Natural killer cell treated with Interleukin-12 subunit alpha and Interleukin-12 subunit beta and Interleukin-15 and Interleukin-18, amount 100 ng/mL, for 72 hours (primary cell): ENCODE measurements at places on chromosomes 2 and 18.

DNA sequence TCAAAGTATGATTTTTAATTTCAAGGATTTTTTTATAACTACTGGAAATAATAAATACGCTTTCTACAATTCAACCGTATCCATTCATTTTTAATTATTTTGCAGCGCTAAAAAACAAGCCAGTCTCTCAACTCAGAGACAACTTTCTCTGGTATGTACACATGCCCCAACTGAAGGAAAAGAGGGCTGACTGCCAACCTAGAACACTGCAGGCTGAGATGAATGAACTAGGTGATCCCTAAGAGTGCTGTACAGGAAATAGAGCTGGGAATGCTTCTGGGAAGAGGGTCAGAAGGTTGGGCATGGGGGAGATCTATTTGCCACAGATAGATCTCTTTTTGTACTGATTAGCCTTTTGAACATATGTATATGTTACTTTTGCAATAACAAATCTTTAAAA is 460.1 kb downstream of the NR4A2 start:
- DNase-seq = no peak

DNA sequence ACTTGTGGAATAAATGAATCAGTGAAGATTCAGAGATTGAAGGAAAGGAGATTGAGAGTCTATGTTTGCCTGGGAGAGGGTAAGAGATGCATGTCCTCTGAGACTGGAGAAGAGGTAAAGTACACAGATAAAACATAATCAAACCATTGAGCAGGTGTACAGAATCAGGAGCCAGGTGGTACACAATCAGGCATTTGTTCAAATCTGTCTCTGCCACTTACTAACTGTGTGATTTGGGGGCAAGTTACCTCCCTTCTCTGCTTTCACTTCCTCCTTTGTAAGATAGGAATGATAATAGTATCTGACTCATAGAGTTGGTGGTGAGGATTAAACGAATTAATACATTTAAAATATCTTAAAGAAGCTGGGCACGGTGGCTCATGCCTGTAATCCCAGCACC is 94.0 kb downstream of the CDK15 start:
- no peak for DNase-seq

DNA sequence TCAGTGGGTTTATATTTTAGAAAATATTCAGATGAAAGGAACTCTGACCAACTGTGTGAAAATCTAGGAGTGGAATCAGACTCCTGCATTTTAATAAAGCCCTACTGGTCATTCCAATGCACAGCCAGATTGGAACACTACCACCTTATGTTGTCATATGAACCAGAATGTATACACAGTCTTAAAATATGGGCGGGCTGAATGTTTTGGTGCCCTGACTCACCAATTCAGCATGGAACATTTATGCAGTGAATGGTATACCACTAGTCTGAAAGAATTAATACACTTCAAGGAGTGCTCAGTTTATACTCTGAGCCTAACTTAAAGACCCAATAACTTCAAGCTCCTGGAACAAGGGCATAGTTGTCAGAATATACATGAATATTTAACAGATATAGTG is 280.9 kb upstream of the TCF4 start:
- DNase-seq = no peak

GRCh38 chr2:160326786-160327185 is 126.7 kb upstream of the ITGB6 start:
- no peak for DNase-seq

- no peak for DNase-seq
These were observed 1178.5 kb upstream of the ACVR2A start for GRCh38 chr2:146666340-146666739.

- no peak for DNase-seq
These were observed 171.8 kb upstream of the ATP5MC3 start for GRCh38 chr2:175353275-175353674.

GRCh38 chr2:28356095-28356911 is 36.4 kb upstream of the FOSL2 start:
- DNase-seq = peak; percentile 59

DNA sequence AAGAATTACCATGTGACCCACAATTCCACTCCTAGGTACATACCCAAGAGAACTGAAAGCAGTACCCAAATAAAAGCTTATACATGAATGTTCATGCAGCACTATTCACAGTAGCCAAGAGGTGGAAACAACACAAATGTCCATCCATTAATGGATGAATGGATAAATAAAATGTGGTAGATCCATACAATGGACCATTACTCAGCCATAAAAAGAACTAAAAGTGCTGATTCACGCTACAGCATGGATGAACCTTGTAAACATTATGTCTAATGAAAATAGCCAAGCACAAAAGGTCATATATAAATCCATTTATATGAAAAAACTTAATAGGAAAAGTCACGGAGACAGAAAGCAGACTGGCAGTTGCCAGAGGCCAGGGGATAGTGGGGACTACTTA is 23.6 kb upstream of the ZFP36L2 start:
- DNase-seq = no peak

GRCh38 chr2:197079832-197080555 is 153.5 kb upstream of the PGAP1 start:
- no peak for DNase-seq

- no peak for DNase-seq
These were observed 1660.6 kb upstream of the NXPH2 start for GRCh38 chr2:140440815-140441214.

GRCh38 chr2:213545481-213545880 is 261.2 kb downstream of the SPAG16 start:
- DNase-seq = no peak

- DNase-seq = no peak
These were observed 110.9 kb downstream of the NAB1 start for GRCh38 chr2:190759749-190760213.

DNA sequence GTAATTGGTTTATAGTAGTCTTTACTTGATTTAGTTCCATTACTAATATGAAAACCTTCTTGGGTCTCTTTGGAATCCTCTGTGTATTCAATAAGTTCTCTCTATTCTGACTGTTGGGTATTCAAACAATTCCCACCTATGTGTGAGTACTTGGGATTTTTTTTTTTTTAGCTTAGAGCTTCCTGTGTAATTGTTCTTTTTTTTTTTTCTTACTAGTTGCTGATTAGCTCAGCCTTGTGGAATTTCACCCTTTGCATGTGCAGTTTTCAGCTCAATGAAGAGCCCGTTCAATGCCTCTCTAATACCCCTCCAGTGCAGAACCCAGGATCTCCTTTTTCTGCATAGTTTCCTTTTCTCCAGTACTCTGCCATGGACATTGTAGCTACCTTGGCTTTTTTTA is 339.1 kb upstream of the GALNT5 start:
- DNase-seq = no peak

DNA sequence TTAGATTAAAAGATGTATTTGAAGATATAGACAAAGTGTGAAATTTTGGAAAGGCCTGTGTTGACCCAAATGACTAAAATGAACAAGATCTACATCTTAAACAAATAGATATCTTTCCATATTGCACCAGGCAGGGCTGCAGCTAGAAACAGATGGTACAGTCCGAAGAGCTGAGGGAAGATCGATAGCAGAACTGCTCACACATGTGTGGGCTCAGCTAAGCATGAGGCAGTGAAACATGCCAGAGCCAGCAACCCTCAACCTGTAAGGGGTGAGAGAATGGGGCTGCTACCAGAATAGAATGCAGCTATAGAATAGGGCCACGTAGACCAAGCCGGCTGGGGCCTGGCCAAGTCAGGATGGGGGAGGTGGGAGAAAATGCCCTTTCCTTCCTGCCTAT is 87.8 kb downstream of the SLC5A7 start:
- no peak for DNase-seq

DNA sequence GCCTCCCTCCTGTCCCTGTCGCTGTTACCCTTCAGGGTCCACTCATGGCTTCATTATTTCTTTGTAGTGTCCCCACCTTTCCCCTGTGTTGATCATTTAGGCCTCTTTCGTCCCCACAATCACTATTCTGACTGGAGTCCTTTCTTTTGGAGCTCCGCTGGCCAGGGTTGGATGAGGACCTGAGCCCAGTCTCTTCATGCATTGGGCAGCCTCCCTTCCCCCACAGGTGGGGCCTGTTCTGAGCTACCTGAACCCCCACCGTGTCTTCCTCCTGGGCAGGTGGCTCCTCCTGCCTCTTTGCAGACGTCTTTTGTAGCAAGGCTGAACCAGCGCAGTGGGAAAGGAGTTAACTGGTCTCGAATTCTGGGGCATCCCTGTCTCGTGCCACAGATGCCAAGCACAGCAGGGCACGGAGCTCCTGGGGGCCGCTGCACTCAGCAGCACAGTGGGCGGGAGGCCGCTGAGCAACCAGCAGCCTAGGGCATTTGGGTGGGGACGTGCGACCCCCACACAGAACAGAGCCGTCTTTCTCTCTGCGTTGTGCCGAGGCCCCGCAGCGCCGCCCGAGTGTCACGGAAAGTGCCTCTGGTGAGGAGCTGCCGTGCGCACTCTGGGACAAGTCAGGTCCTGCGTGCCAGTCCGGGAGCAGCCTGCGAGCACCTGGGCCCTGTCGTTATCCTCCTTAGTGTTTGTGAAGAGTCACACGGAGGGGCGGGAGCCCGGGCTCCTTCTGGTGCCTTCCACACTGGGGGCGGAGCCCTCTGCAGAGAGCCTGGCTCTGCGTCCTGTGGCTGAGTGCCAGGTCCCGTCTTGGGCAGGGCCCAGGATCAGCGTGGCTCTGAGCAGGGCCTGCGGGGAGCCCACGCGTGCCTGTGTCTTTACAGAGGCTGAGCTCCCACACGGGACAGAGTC is 130.1 kb downstream of the NFATC1 start:
- no peak for DNase-seq

- no peak for DNase-seq
These were observed 142.0 kb downstream of the COPS8 start for GRCh38 chr2:237227592-237228280.

DNA sequence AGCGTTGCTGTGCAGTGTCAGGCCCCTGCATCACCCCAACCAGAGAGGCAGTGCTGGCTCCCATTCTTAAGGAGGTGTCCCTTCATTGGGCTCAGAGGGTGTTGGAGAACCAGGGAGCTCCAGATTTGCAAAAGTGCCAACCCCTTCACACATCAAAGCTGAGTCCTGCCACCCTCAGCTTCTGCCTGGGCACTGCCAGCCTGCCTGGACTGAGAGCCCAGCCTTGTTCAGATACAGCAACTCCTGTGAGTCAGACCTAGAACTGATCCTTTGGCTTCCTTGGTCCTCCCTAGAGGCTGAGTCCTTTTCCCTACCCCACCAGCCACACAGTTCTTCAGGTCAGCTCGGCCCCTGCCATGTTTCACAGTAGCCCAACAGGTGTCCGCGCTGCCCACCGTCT is 424.9 kb upstream of the MYT1L start:
- DNase-seq = no peak

DNA sequence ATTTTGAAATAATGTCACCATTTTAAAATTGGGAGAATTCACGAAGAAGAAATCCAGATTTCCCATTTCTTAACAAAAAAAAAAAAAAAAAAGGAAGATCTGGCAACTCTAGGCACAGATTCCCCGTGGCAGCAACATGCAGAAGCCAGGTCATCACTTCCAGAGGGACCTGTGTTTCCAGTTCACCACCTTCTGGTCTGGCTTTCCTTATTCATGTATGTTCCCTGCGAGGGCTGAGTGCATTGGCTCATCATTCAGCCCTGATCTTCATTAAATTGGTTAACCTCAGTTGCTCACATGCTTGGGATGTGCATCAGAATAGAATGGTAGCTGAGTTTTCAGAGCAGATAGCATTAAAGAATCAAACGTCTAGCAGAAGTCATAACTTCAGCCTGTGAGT is 25.0 kb upstream of the MAP3K20 start:
- no peak for DNase-seq

DNA sequence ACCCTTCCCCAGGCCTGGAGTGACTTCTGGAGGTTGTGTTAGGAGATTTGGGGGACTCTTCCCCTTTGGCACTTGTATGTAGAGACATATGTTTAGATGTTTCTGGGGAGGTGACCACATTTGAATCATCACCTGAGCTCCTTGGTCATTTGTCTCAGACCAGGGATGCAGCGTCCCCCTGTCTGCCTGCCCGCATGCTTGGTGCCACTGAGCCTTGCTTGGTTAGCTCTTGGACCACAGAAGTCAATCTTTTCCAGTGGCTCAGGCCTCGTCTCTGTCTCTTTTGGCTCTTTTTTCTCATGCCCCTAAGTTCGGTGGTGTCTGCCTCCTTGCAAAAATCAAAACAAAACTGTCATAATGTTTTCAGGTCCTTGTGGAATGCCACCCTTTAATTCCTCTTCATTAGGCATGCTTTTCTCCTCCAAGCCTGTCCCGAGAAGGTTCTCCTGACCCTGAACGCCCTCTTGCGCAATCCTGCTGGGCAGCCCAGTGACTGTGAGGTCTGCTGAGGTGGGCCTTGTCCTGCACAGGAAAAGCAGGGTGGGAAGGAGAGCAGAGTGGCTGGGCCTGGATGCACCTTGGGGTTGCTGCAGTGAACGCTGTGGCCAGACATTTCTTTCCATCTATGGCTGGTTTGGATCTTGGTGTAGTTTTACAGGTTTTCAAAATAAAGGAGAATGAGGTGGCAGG is 24.9 kb downstream of the GLI2 start:
- peak; percentile 20 for DNase-seq

DNA sequence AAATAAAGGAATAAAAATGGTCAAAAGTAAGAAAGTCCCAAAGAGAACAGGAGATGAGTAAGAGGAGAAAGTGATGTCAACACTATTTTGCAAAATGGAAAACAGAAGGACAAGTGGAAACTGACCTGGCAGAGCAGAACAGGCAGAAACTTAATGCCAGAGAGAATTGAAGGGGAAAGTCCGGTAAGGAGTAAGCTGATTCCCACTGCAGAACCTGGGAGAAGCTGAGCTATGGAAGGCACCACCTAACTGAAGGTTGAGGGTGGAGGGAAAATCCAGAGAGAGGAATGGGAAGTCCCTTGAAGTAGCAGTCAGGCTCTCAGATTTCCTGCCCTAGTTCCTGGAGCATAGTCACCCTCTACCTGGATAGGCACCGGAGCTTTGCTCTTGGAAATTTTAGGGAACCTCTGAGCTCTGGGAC is 59.8 kb downstream of the MOGAT1 start:
- no peak for DNase-seq

- DNase-seq = no peak
These were observed 272.4 kb upstream of the DPP10 start for GRCh38 chr2:114170070-114170469.
